ENCODE measurements at places on chromosomes 6 and 20.

DNA sequence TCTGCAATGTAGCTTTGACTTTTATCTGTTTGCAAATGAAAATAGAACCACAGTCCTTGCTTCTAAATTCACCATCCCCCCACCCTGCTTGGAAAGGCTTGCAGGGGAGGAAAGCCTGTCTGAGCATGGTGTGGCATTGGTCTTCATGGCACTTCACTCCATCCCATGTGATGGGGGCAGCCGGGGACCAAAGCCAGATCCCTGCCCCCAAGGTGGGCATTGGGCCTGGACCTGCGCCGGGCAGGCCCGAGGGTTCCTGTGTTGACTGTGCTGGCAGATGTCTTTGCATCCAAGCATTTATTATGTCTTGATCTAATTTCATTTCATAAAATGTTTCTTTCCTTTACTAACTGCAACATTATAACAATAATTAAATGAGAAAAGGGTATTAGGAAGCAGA is 120.0 kb downstream of the SYNDIG1 start:
- DNase-seq, result no peak

GRCh38 chr6:13425943-13426931 is 61.2 kb downstream of the GFOD1 start:
- DNase-seq, result peak; percentile 26

DNA sequence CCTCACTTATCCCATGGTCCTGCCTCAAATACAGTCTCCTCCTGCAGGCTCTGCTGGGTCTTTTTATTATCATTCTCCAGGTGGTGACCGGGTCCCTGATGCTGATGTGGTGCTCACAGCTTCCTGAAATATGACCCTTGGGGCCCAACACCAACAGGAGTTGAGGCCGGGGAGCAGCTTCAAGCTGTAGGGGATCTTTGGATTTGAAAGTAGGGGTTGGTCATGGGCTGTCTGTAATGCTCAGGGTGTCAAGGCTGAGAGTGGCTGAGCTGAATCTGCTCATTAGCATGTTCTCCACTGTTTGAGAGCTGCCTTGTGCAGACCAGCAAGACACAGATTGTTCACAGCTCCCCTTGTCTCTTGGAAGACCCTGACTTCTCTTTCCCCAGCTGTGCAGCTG is 35.5 kb downstream of the HLA-F start:
- no peak for DNase-seq

GRCh38 chr20:44532259-44532980 is 10.6 kb upstream of the SERINC3 start:
- DNase-seq, result peak; percentile 2

- no peak for DNase-seq
Measured at GRCh38 chr20:16441546-16442164, 131.6 kb downstream of the KIF16B start.
